Peyer's patch (tissue), 4 donors: ENCODE measurements at places on chromosomes 4 and X. TPM values are rescaled to one million over a fixed set of nuclear protein-coding genes. Genes with fewer than 3 reads are reported as not detected.

GRCh38 chrX:42384956-42385355 is 393.0 kb downstream of the PPP1R2C start:
- DNase-seq: no peak

DNA sequence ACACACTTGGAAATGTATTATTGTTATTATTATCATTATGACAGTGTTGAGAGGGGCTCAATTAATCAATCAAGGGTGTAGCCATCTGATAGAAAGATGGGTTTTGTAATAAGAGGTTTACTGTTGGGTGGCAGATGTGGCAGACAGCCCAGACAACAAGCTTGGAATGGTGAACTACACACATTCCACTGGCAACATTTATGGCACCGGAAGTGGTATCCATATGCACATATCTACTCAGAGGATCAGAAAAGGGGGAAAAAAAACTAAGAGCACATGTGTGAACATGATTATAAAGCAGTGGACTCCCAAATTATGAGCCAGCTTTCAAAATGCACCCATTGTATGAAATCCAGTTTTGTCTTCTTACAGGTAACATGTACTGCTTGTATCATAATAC is 125.9 kb upstream of the ARX start:
- no peak for DNase-seq

The ACOX3 gene
- total RNA-seq: 95.7 TPM

GRCh38 chr4:158327525-158327924 is 117.2 kb downstream of the TMEM144 start:
- no peak for DNase-seq

DNA sequence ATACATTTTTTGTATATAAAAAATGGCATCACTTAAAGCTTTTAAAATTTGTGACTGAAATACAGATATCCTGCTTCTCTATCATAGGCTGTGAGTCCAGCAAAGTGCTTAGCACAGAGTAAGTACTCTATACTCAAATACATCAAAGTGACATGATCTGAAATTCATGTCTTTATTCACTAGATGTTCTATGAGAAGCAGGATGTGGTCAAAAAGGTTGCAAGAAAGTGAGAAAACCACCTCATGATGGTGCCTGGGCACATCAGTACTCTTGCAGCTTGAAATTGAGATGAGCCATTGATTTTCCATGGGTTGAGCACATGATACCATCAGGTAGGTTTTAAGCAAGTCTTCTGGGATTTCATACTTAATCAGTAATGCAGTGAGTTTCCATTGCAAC is 20.4 kb upstream of the SFRP2 start:
- no peak for DNase-seq

The SLIT2 gene
- total RNA-seq: 4.3 TPM

The SLC10A3 gene
- total RNA-seq: 13.7 TPM

GRCh38 chr4:189278597-189279165 is 662.0 kb upstream of the FRG1 start:
- DNase-seq: no peak

DNA sequence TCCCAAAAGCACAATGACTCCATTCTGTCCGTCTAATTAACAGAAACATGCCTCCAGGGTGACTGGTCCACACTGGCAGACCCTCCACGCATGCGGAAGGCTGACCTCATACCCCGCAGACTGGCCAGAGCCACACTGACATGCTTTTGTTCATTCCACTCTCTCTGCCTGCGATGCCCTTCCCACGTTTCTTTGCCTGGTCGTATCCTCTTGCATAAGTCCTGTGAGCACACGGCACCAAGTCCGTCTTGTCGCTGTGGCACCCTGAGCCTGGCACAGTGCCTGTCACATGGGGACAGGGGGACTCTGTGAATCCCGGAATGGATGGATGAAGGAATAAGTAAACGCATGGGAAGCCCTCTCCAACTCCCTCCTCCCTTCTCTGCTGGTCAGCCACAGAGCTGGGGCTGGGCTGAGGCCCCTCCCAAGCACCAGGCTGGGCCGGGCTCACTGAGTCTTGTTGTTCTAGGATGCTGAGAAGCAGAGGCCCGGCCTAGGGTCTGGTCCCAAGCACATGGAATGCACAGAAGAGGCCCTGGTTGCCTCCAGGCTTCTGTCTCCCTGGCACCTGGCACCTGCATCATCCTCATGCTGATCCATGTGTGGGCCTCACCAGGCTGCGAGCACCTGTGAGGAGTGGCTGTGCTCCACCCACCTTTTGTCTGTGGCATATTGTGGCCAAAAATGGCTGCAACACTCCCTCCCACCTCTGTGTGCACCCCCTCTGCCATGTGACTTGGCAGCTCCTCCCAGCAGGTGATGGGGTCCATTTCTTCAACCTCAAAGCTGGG is 38.9 kb upstream of the C4orf50 start:
- no peak for DNase-seq

The SOWAHB gene
- 11.6 TPM for total RNA-seq

DNA sequence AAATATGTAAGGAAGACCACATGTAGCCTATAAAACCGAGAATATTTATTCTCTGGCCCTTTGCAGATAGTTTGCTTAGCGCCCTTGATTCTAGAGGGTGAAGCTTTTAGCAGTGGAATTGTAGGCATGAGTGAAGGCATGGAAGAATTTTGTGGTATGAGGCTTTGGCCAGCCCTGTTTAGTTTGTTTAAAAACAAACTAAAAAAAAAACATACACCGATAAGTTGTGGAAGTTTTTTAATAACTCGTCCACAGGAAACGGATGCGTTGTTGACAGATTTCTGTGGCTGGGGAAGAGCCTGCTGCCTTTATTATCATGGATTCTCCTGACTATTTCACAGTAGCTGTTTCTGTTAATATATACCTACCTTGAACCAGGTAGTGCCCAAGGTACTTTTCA is 194.7 kb upstream of the LNX1 start:
- DNase-seq: no peak

DNA sequence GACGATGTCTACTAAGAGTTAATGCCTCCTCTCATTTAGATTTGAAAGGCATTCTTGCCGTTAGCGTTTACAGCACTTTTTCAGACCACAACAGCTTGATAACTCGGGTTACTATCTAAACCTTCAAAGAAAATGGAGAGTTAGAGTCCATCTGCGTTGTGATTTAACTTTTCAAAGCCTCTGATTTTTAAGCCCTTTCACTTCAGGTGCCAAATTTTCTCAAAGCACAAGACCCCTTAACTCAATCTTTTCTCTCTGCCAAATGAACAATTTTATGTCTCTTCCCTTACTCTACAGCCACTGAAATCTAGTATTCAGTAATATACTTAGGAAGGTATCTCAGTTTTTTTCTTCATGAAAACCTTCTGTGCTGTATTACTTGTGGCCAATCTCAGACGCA is 310.5 kb downstream of the TENM3 start:
- DNase-seq: no peak

GRCh38 chrX:39451046-39451445 is 646.7 kb downstream of the BCOR start:
- no peak for DNase-seq

- DNase-seq: no peak
These were observed 121.2 kb upstream of the GRPR start for GRCh38 chrX:16002185-16002584.

The SYN1 gene
- not detected for total RNA-seq
